ENCODE measurements at places on chromosomes 16 and 17. TPM values are rescaled to one million over a fixed set of nuclear protein-coding genes. Genes with fewer than 3 reads are reported as not detected.

PRSS53 gene
- 6.1 TPM for total RNA-seq

HNF1B gene
- total RNA-seq: not detected

OR4D1 gene
- not detected for total RNA-seq

OR3A2 gene
- not detected for total RNA-seq

TUFM gene
- total RNA-seq: 102 TPM
